CD4-positive, alpha-beta T cell treated with Interleukin-4 for 4 hours (primary cell): ENCODE measurements at places on chromosomes 3 and 15.
A peak's percentile ranks its signal among the peaks of the same experiment; 100 is the strongest.

GRCh38 chr15:101357333-101357732 is 62.3 kb upstream of the SNRPA1 start:
- DNase-seq, result no peak

DNA sequence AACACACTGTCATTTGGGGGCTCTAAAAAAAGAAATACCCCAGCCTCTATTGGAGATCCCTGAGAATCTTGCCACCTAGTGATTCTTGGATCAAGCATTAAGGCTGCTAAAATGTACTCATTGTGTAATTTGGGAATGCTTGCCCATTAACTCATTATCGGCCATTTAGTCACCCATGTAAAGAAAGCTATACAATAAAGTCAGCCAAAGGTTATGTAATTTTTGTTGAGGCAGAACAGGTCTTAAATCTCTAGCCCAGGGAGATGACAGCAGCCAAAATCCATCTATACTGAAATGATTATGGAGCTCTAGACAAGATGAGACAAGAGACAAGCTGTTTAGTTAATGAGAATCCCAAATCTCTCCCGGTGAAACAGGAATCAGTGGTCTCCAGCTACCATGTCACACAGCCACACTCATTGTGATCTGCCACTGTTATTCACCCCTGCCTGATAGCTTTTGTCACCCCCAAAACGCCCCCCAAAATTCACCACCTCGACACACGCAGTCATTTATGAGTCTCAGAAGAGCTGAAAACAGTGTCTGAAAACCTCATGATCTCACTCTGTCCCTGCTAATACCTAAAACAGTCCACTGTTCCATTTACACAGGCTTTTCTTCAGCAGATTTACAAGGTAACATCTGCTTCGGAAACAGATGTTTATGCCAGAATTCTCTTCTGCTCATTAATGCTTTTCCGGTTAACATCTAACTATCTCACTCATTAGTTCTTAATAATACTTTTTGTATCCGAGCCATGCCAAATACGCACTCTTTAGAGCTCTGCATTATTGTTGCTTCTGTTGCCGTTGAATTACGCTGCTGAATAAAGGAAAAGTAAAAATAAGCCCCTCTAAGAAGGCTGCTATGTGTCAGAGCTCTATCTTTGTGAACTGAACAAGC is 138.5 kb downstream of the RORA start:
- no peak for DNase-seq

GRCh38 chr3:76753599-76753998 is 286.3 kb upstream of the ROBO2 start:
- no peak for DNase-seq

GRCh38 chr3:47315069-47315647 is 32.4 kb downstream of the KLHL18 start:
- DNase-seq, result no peak

GRCh38 chr3:72520690-72521308 is 327.4 kb downstream of the SHQ1 start:
- no peak for DNase-seq

DNA sequence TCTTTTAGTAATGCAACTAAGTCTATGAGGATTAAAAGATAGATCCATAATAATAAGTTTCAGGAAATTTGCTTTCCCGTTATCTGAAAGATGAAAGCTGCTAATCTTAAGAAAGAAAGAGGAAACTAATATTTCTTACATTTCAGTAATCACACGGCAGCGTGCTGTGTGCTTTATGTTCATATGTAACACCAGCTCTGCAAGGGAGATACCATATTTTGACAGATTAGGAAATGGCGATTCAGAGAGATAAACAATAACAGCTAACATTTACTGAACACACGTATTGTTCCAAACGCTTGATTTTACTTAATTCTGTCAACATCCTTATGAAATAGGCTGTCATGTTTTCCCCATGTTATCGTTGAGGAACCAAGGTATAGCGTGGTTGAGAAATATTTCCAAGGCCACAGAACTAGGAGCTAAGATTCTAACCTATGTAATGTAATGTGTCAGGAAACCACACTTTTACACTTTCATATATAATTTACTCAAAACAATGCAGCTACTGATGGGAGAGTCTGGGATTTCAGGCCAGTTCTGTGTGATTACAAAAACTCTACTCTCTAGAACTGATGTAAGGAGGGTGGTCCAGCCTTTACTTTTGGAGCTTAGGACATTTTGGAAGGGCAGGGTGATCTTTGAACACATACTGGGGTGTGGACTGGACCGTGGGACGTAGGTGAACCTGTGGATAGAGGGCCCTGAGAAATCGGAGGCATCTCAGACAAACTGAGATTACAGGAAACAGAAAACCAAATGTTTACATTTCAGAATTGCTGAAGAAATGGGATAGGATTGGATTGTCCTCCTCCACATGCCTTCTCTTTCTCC is 100.6 kb downstream of the IL1RAP start:
- DNase-seq, result no peak

GRCh38 chr3:10563396-10563795 is 58.0 kb upstream of the ATP2B2 start:
- DNase-seq, result no peak

- DNase-seq, result peak; percentile 1
Observed at GRCh38 chr15:45402955-45403877, 24.9 kb upstream of the GATM start.

- no peak for DNase-seq
Observed at GRCh38 chr15:71044006-71044405, 71.3 kb upstream of the THSD4 start.

- no peak for DNase-seq
Observed at GRCh38 chr3:63731866-63732265, 79.4 kb downstream of the SNTN start.

GRCh38 chr3:50345586-50346234 is at the start of gene ZMYND10:
ZMYND10 (minus strand) TSS chr3:50345732; CDS start chr3:50345579, 153 bp downstream.
- DNase-seq, result peak; percentile 75

DNA sequence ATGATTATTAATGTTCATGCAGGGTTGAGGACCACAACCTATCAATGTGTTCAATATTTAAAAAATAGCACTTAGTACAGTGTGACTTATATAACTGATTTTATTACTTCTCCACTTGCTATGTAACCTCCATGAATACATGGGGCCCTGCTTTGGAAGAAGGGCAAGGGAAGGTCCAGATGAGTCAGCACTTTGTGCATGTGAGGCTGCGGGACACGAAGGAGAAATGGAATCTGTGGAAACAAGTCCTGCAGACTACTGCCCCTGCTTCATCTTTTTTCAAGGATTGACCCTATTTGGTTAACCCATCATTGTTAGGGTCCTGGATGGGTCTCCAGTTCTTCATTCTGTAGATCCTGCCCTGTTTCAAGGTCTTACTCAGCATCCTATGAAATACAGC is 1.6 kb downstream of the NXPE3 start:
- no peak for DNase-seq

DNA sequence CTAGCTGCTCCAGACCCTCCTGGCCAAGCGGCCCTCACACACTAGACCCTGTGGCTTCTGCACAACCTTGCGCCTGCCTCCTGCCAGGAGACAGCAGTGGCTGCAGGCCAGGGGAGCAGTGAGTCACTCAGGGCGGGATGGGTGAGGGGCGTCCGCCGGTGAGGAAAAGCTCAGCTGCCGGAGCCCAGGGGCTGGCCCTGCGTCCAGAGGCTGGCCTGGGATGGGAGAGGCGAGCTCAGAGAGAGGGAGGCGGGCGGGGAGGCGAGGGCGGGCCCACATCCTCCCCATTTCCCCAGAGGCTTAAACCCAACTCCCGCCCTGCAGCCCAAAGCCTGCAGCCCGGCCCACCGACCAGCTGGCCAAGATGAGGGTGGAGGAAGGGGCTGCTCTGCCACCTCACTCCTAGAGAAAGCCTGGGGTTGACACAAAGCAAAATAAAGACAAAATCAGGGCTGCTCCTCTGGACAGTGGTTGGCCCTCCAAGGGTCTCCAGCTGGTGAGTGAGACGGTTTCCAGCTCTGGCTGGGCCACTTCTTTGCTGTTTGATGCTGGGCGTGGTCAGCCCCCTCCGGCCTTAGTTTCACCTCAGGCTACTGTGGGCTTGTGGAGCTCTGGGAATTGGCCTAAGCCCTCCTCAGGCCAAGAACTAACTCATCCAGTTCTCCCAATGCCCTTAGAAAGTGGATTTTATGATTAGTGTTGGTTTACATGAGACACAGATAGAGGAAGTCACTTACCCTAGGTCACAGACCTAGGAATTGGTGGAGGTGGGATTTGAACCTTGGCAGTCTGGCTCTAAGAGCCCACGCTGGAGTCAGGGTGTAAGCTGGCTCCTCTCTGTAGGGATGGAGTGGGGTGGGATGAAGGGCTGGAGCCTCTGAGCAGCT is 50.6 kb downstream of the IQSEC1 start:
- DNase-seq, result no peak

- DNase-seq, result no peak
Observed at GRCh38 chr3:5726621-5727020, 539.1 kb downstream of the EDEM1 start.

GRCh38 chr3:194284351-194284750 is 66.8 kb downstream of the CPN2 start:
- no peak for DNase-seq

DNA sequence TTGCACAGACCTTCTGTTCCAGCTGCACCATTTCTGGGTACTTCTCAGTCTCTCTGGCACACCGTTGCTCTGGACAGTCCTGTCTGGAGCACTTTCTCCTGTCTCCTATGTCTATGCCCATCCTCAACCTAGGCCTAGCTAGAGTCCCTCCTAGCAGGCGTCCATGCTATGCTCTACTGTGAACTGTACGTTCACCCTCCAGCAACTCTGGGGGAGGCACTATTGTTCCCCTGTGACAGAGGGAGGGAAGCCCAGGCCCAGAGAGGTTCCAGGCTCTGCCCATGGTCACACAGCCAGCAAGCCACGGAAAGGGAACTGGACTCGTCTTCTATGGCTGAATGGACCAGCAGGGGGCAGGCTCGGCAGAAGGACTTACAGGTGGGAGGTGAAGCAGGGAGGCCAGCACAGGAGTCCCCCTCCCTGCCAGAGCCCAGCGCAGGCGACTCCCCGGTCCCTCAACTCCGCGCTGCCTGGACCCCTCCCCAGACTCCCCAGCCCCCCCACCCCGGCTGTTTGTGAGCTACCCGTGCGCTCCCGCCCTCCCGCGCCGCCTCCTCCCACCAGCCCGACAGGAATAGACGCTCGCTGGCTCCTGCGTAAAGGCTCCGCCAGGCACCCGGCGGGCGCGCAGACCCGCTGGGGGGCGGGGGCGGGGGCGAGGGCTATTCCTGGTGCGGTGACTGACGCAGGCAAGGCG is 1.7 kb upstream of the LINGO1 start:
- DNase-seq, result peak; percentile 24

GRCh38 chr3:29384640-29385039 is 103.8 kb downstream of the RBMS3 start:
- DNase-seq, result no peak

- DNase-seq, result no peak
Observed at GRCh38 chr15:93968773-93969172, 262.6 kb upstream of the MCTP2 start.

DNA sequence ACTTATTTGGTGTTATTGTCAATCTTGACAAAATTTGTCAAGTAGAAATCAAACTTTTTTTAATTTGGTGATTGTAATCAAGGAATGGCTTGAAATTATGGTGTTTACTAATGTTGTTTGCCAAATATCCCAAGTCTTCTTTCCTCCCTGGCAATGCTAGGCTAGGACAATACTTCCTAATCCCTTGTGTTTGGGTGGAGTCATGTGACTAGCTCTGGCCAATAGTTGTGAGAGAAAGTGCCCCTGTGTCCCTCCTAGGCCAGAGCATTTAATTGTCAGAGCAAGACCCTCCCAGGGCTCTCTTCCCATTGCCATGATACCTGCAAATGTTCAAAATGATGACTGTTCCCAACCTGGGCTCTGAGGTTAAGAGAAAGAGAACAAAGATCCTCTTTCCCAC is 132.7 kb downstream of the ANXA2 start:
- no peak for DNase-seq

- DNase-seq, result no peak
Observed at GRCh38 chr3:78855190-78855589, 912.6 kb downstream of the ROBO1 start.

DNA sequence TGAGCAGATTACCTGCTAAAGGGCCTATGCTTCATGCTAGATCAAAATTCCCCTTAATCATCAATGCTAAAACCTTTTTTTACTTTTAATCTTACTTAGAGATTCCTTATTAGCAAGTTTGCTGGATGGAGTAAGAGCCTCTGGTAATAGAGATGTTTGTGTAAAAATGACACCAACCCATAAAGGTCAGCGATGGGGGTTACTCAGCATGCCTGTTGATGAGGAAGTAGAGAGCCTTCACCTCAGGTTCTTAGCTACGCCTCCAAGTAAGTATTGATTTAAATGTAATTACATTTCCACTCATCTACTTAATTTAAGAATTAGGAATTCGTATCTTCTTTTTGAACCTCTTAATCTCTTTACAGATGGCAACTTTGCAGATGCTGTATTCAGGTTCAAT is 38.8 kb downstream of the DNAJC13 start:
- no peak for DNase-seq

- DNase-seq, result no peak
Observed at GRCh38 chr3:8266730-8267131, 234.9 kb upstream of the LMCD1 start.

- DNase-seq, result no peak
Observed at GRCh38 chr3:175311404-175311803, 452.3 kb downstream of the NAALADL2 start.

GRCh38 chr3:14312375-14312774 is 90.0 kb upstream of the SLC6A6 start:
- DNase-seq, result no peak

GRCh38 chr3:50303013-50303815 is at the start of gene HYAL1:
HYAL1 (minus strand) TSS chr3:50303574; CDS start chr3:50302956, 618 bp downstream.
- DNase-seq, result no peak

GRCh38 chr3:39383881-39384664 is 903 bp downstream of the SLC25A38 start:
- DNase-seq, result peak; percentile 91
